ENCODE measurements at places on chromosomes 4 and X. TPM values are rescaled to one million over a fixed set of nuclear protein-coding genes. Genes with fewer than 3 reads are reported as not detected.

DNA sequence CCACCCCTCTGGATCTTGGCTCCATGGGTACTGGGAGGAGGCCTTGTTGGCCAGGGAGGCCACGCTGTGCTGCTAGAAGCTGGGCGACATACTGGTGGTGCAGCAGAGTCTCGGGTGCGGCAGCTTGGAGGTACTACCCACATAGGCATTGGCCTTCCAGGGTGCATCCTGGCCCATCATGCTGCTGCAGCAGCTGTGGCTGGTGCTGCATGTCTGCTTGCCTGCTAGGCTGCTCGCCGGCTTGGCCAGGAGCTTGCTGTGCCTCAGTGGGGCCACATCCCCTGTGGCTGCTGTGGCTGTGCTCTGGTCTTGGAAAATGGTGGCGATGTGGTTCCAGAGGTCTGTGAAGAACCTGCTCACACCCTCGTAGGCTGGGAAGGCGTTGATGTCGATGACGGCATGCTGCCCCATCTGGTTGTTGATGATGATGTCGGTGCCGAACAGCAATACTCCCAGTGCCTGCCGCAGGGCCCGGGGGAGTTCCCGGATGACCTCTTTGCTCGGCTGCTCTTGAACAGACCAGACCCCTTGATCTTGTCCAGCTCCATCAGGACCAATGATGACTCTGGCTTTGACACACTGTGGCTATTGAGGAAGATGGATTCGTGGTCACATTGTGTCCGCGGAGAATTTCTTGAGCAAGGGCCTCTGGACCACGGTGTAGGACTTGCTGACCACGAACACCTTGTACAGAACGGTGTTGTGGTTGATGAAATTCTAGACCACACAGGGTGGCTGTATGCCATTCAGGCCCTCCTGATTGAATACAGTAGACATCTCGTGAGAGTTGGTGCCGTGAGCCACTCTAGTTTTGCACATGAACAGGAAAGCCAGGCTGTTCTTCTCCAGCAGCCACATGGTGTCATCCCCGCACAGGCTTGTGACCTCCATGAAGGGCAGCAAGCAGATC lies 11.8 kb downstream of the RBM10 start:
- no peak overlapping the region for H3K4me3 ChIP-seq
- no peaks in the 10 kb centered on the region for H3K36me3 ChIP-seq
- H3K27me3 ChIP-seq = no peaks in the 10 kb centered on the region
- no peaks in the 10 kb centered on the region for H3K4me1 ChIP-seq
- no peak overlapping the region for H3K27ac ChIP-seq

ERAS gene
- not detected for total RNA-seq

- no peak overlapping the region for H3K27ac ChIP-seq
- no peak for DNase-seq
- H3K36me3 ChIP-seq = no peaks in the 10 kb centered on the region
- H3K4me1 ChIP-seq = no peaks in the 10 kb centered on the region
Measured at GRCh38 chr4:144985014-144985413, 113.0 kb downstream of the ANAPC10 start.

C4orf50 gene
- total RNA-seq = not detected

GEMIN8 gene
- 1.5 TPM for total RNA-seq

DNA sequence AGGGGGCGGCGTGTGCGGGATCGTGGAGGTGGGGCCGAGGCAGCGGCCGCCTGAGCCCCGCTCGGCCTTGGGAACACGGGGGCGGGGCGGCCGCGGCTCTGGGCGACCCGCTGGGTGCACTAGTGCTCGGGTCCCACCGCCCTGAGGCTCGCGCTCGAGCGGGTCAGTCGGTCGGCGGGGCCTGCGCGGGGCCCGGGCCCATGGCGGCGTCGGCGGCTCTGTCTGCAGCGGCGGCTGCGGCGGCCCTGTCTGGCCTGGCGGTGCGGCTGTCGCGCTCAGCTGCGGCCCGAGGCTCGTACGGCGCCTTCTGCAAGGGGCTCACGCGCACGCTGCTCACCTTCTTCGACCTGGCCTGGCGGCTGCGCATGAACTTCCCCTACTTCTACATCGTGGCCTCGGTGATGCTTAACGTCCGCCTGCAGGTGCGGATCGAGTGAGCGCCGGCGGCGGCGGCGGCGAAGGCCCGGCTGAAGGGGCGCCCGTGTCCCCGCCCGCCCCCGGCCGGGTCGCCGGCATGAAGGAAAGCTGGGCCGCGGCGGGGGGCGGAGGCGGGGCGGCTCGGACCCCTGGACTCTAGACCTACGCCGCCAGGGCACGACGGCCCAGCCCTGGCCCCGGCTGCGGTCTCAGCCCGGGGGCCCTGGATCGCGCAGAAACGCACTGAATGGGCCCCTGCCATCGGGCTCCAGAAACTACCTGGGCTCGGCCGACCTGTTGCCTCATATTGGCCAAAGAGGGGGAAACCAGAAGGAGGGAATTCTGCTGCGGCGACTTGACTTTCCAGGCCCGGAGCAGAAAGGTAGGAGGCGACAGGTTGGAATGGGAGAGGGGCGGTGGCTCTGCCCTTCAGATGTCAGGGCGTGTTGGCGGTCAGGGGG lies at the start of gene SMIM10L2A:
SMIM10L2A (plus strand) TSS at position 13 of the 878 bp plus-strand sequence; CDS start at position 201, 188 bp downstream.
- H3K4me3 ChIP-seq = peak within 1 kb of the TSS; percentile 53
- H3K27ac ChIP-seq = no peak within 1 kb of the TSS
- H3K36me3 ChIP-seq = no peaks in the 10 kb centered on the region

DNA sequence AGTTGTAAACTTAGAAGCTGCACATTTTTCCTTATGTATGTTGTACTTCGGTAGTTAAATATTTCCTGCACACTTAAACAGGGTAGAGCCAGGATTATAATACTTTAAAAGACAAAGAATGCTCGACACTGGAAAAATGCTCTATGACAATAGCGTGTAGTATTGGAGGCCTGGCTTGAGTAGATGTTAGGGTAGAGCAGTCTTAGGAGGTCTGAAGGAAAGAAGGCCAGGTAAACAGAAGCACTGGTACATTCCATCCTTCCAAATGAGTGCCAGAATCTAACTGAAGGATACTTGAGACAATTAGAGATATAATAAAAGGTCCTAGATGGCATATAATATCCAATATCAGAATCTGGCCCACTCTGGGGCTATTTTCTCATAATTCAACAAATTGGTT lies 42.3 kb downstream of the ATXN3L start:
- H3K36me3 ChIP-seq = no peaks in the 10 kb centered on the region
- no peak overlapping the region for H3K4me3 ChIP-seq
- H3K27me3 ChIP-seq = no peaks in the 10 kb centered on the region
- DNase-seq = no peak
- H3K27ac ChIP-seq = no peak overlapping the region

GRCh38 chr4:7756561-7757355 lies 182.9 kb downstream of the AFAP1 start:
- peaks cover 7% of the 10 kb centered on the region for H3K36me3 ChIP-seq
- H3K27me3 ChIP-seq = no peaks in the 10 kb centered on the region
- H3K4me3 ChIP-seq = no peak overlapping the region
- H3K27ac ChIP-seq = no peak overlapping the region
- no peak for DNase-seq

ZNF630 gene
- total RNA-seq = 3.3 TPM

GRCh38 chr4:74814052-74814451 lies 19.7 kb upstream of the BTC start:
- no peaks in the 10 kb centered on the region for H3K27me3 ChIP-seq
- DNase-seq = no peak
- H3K36me3 ChIP-seq = no peaks in the 10 kb centered on the region
- no peaks in the 10 kb centered on the region for H3K4me1 ChIP-seq
- no peak overlapping the region for H3K27ac ChIP-seq

DNA sequence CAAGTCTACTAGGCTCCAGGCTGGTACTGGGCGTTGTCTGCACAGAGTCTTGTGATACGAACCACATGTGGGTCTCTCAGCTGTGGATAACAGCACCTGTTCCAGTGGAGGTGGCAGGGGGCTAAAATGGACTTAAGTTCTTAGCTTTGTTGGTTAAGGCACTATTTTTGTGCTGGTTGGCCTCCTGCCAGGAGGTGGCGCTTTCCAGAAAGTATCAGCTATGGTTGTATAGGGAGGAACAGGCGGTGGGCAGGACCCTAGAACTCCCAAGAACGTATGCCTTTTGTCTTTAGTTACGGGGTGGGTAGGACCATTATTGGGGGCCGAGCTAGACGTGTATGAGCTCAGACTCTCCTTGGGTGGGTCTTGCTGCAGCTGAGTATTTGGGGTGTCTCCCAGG lies 1138.4 kb downstream of the PCDH19 start:
- H3K36me3 ChIP-seq = no peaks in the 10 kb centered on the region

RHOXF2B gene
- not detected for total RNA-seq

DNA sequence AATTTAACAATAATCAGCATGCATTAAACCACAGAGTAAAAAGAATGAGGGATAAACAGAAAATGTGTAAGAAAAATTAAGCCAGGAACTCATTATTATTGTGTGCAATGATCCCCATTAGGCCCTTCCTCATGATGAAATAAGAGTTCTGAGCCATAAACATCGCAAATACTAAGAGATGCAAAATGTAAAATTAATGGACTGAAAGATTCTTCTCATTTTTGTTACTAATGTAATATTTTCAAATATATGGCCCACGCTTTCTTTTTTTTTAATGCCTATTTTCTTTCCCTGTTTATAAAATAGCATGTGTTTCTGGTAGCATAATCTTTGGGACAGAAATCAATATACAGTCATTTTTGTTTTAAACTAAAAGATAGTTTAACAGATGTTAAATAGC lies 281.0 kb downstream of the PDGFC start:
- H3K36me3 ChIP-seq = no peaks in the 10 kb centered on the region
- no peaks in the 10 kb centered on the region for H3K27me3 ChIP-seq
- no peak overlapping the region for H3K4me3 ChIP-seq
- no peak overlapping the region for H3K27ac ChIP-seq
- no peaks in the 10 kb centered on the region for H3K4me1 ChIP-seq

FOXR2 gene
- total RNA-seq = not detected

DNA sequence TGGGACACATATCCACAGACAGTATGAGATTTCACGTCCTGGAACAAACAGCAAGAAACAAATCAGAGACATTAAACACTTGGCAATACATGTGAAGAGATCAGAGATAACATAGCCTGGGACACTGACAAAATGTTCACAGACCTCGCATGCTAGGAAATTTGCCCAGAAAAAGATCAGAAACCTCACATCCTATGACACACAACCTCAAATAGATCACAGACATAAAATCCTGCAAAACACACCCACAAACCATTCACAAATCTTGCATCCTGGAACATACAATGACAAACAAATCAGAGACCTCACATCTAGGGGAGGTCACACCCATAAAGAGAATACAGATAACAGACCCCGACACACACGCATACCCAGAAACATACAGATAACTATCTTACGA lies 18.0 kb downstream of the SUV39H1 start:
- no peak overlapping the region for H3K4me3 ChIP-seq
- no peaks in the 10 kb centered on the region for H3K27me3 ChIP-seq
- H3K36me3 ChIP-seq = no peaks in the 10 kb centered on the region

DNA sequence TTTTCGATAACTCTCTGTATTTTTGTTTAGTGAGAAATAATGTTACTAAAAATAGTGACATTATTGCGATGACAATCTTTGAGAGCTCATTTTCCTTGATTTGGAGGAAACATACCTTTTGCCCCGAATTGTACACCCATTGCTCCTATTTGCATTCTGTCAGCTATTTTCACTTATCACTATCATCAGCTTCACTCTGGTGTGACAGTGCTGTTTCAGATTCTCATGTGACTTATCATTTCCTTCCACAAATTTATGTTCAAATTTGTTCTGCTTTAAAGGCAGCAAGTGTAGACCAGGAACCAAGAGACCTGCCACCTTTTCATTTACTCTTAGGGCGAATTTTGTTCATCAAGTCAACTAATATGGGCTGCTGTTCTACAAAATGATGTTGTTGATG lies 179.4 kb downstream of the RBM46 start:
- no peak overlapping the region for H3K4me3 ChIP-seq
- H3K27me3 ChIP-seq = no peaks in the 10 kb centered on the region
- no peak for DNase-seq
- H3K27ac ChIP-seq = no peak overlapping the region

CASP3 gene
- total RNA-seq = 1.5 TPM

GRCh38 chr4:184344899-184345572 lies 127.4 kb upstream of the ENPP6 start:
- peak overlapping the region; percentile 41 for H3K27ac ChIP-seq
- DNase-seq = no peak
- H3K27me3 ChIP-seq = no peaks in the 10 kb centered on the region
- no peaks in the 10 kb centered on the region for H3K4me1 ChIP-seq

DNA sequence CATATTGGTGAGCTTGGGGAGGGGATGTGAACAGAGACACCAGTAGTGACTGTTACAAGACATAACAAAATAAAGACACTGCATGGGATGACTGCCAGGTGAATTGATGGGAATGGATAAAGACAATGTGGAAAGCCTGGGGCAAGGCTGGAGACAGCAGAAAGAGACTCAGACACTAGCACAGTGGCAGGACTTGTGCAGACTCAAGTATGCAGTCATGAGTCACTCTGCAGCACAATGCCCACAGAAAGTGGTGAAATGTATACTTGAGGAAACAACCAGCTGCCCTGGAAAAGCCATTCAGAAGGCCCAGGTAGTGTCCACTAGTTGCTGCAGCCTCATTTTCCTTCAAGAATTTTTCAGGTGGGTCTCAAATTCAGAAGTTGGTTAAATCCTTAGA lies 452.3 kb downstream of the MID1IP1 start:
- H3K4me1 ChIP-seq = no peaks in the 10 kb centered on the region
- DNase-seq = no peak
- no peaks in the 10 kb centered on the region for H3K36me3 ChIP-seq
- no peak overlapping the region for H3K4me3 ChIP-seq
- no peaks in the 10 kb centered on the region for H3K27me3 ChIP-seq

ATRX gene
- 117 TPM for total RNA-seq

DNA sequence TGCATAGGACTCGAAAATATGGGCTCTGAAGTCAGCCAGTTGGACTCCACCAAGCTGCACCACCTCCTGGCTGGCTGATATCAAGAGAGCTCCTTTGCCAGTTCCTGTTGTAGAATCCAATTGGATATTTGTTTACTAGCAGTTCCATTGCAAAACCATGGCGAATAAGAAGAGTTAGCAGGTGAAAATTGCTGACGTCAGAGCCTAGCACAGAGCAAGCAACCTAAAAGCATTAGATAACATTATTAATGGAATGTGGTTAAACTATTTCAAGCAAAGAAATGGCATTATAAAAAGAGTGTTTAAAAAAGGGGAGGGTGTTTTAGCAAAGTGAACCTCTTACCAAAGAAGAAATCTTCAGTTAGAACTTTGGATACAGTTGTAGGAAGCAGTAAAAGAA lies 1816.3 kb upstream of the TENM3 start:
- no peak overlapping the region for H3K4me3 ChIP-seq
- DNase-seq = no peak
- H3K27me3 ChIP-seq = no peaks in the 10 kb centered on the region
- H3K36me3 ChIP-seq = no peaks in the 10 kb centered on the region
- H3K4me1 ChIP-seq = no peaks in the 10 kb centered on the region
- H3K27ac ChIP-seq = no peak overlapping the region

- no peak for DNase-seq
- H3K4me3 ChIP-seq = no peak overlapping the region
- H3K4me1 ChIP-seq = no peaks in the 10 kb centered on the region
- H3K27ac ChIP-seq = no peak overlapping the region
- H3K27me3 ChIP-seq = no peaks in the 10 kb centered on the region
- no peaks in the 10 kb centered on the region for H3K36me3 ChIP-seq
Measured at GRCh38 chr4:17523662-17524061, 8.7 kb downstream of the CLRN2 start.

FSTL5 gene
- total RNA-seq = not detected

GRCh38 chr4:57973819-57974218 lies 863.6 kb upstream of the IGFBP7 start:
- no peaks in the 10 kb centered on the region for H3K36me3 ChIP-seq
- DNase-seq = no peak
- no peak overlapping the region for H3K27ac ChIP-seq
- H3K4me1 ChIP-seq = no peaks in the 10 kb centered on the region
- no peaks in the 10 kb centered on the region for H3K27me3 ChIP-seq

- peaks cover 37% of the 10 kb centered on the region for H3K36me3 ChIP-seq
- H3K27ac ChIP-seq = no peak overlapping the region
- no peak overlapping the region for H3K4me3 ChIP-seq
- DNase-seq = no peak
- no peaks in the 10 kb centered on the region for H3K4me1 ChIP-seq
Measured at GRCh38 chr4:102598086-102598761, 97.1 kb downstream of the NFKB1 start.

All from ascending aorta (tissue), 2 donors.